AG04450 (cell line): ENCODE measurements at places on chromosomes 16 and 17.
A peak's percentile ranks its signal among the peaks of the same experiment; 100 is the strongest.

DNA sequence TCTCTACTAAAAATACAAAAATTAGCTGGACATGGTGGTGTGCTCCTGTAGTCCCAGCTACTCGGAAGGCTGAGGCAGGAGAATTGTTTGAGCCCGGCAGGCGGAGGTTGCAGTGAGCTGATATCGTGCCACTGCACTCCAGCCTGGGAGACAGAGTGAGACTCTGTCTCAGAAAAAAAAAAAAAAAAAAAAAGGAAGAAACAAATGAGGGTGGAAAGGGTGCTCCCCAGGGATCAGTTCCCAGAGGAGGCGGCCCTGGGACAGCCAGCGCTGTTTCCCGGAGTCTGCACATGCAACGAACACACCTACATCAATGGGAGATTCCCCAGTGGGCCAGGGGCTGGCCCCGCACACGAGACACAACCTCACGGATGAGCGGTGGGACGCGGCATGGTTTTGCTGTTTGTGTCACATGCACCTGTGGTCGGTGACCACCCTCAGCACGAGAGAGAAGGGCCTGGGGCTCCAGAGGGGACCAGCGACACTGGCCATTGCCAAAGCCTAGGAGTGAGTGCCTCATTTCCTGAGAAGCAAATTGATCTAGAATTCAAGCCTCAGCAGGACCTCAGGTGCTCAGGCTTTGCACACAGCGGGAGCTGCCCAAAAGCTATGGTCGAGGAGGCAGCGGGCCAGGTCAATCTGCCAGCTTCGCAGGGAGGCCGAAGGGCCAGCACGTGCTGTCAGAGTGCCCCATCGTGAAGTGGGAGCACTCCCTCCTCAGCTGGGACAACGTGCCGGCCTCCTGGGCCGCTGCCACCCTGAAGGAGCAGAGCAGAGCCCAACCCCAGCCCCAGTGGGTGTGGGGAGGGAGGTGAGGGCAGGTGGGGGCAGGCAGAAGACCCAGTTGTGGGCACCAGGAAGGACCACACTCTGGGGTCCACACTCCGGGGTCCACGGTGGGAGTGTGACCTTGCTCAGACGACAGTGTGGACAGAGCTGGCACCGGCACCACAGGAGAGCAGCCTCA, 13.8 kb upstream of the WDR45B start:
- DNase-seq, result no peak

GRCh38 chr17:44331249-44331760, 6.7 kb upstream of the SLC25A39 start:
- DNase-seq, result no peak

DNA sequence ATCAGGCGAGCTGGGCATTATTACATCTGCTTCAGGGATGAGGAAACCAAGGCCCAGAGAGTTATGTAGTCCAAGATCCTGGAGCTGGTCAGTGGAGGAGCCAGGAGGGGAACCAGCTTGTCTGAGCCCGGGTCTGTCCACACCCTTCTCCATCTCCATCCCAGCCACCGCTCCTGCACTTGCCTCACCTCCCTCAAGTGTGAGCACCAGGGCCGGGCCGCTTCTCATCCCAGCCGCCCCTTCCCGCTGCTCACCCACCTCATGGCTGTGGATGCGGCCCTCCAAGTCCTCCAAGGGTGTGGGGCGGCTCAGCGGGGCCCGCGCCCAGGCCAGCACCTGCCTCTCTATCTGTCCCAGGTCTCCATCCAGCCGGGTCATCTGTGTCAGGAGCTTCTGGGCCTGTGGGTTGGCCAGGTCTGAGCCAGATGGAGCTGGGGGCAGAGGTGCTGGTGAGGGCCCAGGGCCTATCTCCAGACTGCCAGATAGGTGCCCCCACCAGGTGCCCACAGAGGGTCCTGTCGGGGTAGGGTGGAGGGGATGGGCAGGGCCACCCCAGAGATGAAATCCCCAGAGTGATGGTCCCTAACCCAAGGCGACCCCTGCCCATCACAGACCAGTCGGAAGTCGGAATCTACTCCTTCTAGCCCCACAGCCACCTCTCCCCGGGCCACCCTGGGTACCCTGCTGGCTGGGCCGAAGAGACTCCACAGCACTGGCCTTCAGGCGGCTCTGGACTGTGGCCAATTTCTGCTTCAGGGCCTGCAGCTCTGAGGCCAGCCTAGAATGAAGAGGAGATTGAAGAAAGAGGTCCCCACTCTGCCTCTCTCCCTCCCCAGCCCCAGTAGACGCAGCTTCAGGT, 9.4 kb downstream of the EVPL start:
- DNase-seq, result no peak

DNA sequence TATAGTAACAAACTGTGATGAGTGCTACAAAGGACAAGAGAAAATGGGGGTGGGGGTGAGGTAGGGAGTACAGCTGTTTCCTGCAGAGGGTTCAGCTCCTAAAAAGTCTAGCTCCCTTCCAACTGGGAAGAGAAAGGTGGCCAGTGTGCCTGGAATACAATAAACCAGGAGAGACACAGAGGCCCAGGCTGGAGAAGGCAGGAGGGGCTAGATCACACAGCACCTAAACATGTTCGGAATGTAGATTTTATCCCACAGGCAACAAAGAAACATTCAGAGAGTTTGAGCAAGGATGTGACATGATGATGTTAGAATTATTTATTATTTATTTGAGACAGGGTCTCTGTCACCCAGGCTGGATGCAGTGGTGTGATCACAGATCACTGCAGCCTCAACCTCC, 10.2 kb downstream of the TEX2 start:
- no peak for DNase-seq

DNA sequence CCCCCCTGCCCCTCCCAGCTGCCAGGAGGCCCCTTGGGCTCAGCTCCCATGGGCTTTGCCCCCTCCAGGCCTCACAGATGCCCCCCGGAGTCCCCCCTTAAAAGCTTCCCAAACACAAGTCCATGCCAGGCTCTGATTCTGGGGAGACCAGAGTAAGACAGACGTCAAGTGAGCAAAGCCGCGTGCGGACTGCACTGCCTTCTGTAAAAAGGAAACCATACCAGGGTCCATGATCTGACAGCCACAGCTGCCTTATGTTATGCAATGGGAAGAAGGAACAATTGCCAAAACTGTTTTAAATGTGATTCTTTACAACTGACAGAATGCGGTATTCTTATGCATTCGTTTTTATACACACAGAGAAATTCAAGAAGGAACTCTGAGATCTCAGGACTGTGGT, 17.9 kb upstream of the HEXD start:
- DNase-seq, result no peak

DNA sequence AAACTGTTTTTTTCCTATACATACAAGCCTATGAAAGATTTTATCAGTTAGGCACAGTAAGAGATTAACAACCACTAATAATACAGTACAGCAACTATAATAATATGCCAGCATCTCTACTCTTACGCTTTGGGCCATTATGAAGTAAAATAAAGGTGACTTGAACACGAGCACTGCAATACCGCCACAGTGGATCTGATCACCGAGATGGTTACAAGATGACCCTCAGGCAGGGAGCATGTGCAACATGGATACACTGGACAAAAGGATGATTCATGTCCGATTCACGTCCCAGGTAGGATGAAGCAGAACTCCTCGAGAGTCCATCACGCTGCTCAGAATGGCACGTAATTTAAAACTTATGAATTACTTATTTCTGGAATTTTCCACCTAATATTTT, 10.5 kb downstream of the PELP1 start:
- DNase-seq, result no peak

DNA sequence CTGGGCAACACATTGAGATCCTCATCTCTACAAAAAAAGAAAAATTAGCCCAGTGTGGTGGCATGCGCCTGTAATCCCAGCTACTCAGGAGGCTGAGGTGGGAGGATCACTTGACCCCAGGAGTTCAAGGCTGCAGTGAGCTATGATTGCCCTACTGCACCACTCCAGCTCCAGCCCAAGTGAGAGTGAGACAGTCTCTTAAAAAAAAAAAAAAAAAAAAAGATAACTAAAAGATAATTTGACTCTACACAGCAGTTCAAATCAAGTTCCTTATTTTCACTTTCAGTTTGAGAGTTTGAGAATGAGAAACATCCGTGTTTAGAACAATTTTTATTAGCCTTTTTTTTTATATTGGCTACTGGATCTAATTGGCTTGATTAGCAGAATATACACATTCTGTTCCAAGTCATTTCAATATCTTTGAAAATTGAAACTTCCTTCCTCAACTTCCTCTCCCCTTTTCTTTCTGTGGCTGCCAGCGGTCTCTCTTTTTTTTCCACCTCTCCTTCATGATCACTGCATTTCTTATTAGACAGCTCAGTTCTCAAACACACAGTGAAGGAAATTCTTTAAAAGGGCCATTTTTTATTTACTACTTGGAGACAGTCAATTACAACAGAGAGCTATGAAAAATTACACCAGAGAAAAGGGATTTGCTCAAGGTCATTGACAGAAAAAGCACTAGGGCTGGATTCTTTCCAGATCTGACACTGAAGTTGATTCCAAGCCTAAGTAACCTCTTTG, 4.5 kb upstream of the ACSF2 start:
- no peak for DNase-seq

- no peak for DNase-seq
Measured at GRCh38 chr16:86059253-86060171, 160.6 kb downstream of the IRF8 start.

GRCh38 chr17:68821860-68822696, 133.1 kb downstream of the ABCA8 start:
- peak; percentile 78 for DNase-seq

GRCh38 chr17:48547808-48548522, 3.1 kb upstream of the HOXB2 start:
- DNase-seq, result no peak

GRCh38 chr16:58049232-58050185, 24.0 kb downstream of the MMP15 start:
- DNase-seq, result no peak

GRCh38 chr17:43314611-43315011, 80.8 kb upstream of the RNU2-1 start:
- DNase-seq, result no peak

DNA sequence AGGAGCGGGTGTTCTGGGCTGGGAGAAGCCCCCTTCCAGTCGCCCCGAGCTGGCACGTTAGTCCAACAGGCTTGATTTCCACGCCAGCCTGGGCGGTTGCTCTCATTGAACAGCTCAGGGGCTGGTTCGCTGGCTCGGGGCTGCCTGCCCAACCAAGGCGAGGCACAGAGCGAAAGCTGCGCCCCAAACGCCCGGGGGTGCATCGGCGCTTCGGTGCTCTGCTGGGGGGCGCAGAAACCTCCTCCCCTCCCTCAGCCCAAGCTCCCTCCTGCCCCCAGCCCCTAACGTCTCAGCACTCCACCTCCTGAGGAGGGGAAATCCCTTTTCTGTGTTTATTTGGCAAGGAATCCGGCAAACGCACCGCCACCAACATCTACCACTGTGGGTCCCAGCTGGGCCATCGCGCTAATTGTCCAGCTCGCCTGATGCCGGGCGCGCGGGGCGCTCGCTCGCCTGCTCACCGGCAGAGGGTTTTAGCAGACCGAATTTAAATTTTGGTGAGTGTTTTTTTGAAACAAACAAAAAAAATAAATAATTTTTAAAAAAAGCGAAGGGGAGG, 29.5 kb upstream of the RBFOX1 start:
- no peak for DNase-seq

DNA sequence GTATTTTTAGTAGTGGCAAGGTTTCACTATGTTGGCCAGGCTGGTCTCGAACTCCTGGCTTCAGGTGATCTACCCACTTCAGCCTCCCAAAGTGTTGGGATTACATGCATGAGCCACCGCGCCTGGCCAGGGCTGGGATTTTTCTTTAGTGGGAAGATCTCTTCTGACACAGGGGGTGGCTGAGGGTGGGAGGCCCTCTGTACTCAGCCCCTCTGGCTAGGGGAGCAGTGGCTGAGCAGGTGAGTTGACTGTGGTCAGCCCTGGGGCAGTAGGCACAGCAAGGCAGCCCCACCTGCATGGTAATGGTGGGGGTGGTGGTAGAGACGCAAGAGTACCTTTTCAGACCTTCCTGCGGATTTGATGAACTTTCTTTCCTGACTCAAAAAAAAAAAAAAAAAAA, 12.3 kb upstream of the GPRC5B start:
- DNase-seq, result no peak

GRCh38 chr17:48187872-48188608, 80.5 kb downstream of the SNX11 start:
- DNase-seq, result no peak

- no peak for DNase-seq
Measured at GRCh38 chr17:145671-146541, 8.5 kb downstream of the SCGB1C2 start.

- DNase-seq, result no peak
Measured at GRCh38 chr17:39579318-39580081, 28.2 kb downstream of the NEUROD2 start.

- no peak for DNase-seq
Measured at GRCh38 chr16:9092282-9092977, 986 bp downstream of the HAPSTR1 start.

DNA sequence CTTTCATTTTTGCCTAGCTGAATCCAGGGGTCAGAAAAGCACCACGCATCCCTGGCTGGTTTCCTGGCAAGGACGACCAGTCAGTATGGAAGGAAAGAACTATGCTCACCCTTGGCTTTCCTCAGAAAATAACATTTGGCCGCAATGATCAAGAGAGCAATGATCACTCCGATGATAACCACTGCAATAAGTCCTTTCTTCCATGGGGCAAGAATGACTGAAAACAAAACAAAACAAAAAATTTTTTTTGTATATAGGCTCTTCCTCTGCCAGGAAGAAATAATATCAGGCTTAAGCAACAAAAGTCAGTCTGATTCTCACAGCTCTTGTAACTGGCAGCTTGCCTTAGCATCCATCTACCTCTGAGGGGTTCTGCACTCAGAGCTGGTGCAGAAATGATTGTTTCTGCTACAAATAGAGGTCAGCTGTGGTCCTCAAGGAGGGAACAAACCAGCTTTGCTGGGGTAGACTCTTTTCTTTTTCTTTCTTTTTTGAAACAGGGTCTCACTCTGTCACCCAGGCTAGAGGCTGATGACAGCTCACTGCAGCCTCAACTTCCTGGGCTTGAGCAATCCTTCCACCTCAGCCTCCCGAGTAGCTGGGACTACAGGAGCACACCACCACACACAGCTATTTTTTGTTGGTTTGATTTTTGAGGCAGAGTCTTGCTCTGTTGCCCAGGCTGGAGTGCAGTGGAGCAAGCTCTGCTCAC, 35.7 kb downstream of the PECAM1 start:
- DNase-seq, result no peak

- no peak for DNase-seq
Measured at GRCh38 chr17:59154721-59155438, at the start of gene SKA2. SKA2 (minus strand) TSS chr17:59155186; CDS start chr17:59155163, 23 bp downstream.

GRCh38 chr17:3836551-3836950, 9.5 kb downstream of the NCBP3 start:
- DNase-seq, result no peak
